ENCODE measurements at places on chromosomes 2 and 18.

DNA sequence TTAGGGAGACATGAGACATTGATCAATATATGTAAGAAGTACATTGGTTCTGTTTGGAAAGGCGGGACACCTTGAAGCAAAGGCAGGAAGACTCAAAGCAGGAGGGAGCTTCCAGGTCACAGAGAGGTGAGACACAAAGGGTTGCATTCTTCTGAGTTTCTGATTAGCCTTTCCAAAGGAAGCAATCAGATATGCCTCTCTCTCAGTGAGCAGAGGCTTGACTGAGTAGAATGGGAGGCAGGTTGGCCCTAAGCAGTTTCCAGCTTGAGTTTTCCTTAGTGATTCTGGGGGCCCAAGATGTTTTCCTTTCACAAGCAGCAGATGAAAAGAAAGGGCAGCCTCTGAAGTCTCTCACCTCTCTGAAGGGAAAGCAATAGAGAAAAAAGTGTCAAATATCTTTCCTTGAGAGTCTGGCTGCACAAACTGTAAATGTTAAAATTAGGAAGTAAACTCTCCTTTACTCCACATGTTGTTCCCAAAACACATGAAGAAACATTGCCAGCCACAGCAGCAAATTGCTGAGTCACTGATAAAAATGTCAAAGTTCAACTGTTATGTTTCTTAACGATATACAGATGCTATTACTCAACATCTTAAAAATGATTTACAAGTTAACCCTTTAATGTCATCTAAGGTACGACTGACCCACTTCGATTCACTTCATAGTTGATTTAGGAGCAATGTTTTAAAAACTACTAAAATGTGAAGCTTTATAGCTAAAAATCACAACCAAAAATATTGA is 40.3 kb downstream of the CYB5A start:
- DNase-seq, result peak; percentile 42

GRCh38 chr2:42844366-42844765 is 52.0 kb upstream of the HAAO start:
- DNase-seq, result no peak

- no peak for DNase-seq
Observed at GRCh38 chr2:69322631-69323030, 64.4 kb downstream of the GFPT1 start.

DNA sequence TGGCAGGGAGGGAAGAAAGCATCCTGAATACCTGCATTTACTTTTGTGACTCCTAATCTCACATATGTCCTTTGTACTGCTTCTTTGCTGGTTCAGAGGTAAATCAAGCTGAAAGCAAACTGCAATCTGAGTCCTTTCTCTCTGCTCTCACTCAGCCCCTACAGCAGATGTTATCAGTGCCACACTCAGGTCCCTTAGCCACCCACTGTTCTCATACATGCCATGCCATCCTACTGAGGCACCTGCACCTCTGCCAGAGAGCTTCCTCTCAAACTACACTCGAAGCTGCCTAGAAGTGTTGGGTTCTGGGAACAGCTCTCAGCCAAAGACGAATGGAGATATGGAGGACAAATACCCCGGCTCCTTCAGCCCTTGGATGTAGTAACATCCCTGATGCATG is 244.5 kb downstream of the TXNL1 start:
- no peak for DNase-seq

DNA sequence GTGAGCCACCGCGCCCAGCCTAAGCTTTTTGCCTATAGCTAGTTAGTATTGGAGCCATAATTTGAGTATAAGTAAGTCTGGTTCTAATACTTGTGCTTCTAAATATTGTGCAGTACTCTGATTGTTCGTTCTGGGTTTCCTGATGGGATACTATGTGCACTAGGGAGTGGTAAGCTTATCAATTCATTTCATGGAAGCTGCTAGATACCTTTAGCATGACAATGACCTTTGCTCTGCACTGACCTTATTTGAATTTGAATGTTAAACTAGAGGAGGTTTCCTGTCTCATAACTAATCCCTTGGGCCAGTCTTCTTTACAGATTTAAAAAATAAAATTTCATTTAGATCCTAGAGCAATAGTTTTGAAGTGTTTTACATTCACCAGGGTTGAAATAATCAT is 125.1 kb downstream of the GPD2 start:
- no peak for DNase-seq

DNA sequence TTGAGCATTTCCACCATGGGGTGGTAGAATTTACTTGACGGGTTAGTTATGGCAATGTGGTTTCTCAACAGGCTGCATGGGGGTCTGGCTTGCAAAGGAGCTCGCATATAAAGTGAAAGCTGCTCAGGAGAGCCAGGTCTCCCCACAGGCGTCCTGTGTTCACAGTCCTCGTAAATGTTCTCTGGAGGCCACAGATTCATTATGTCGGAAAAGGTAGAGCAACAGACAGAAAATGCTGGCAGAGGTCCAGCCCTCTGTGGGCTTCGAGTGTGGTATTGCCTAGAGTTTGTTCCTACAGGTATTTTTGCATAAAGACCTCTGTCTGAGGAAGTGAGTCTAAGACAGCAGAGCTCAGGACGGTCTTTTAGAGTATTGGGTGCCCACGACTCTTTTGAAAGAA is 96.4 kb downstream of the CDCA7 start:
- DNase-seq, result no peak

GRCh38 chr2:37829616-37830395 is 95.3 kb upstream of the RMDN2 start:
- DNase-seq, result no peak

DNA sequence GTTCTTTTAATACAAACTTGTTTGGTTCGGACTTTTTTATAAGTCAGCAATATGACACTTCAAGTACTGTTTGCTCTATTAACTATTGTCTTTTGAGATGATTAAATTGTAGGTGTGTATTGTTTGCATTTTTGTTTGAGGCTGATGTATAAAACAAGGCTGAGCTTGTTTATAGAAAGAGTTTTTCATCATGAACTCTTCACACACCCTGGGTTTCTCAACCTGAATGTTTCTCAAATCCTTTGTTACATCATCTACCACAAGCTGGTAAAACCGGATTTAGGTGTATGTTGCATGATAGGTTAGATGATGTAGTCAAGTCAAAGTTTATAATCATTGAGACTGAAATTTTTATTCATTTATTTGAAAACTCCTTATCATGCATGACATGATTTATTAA is 335.2 kb upstream of the LRATD1 start:
- DNase-seq, result no peak

- DNase-seq, result no peak
Observed at GRCh38 chr2:138504546-138505235, 3.1 kb downstream of the SPOPL start.

GRCh38 chr2:176934869-176935415 is 277.7 kb upstream of the HNRNPA3 start:
- no peak for DNase-seq

GRCh38 chr2:30994227-30995056 is 143.8 kb downstream of the GALNT14 start:
- DNase-seq, result no peak

GRCh38 chr18:37946324-37946723 is 380.7 kb upstream of the CELF4 start:
- no peak for DNase-seq

- no peak for DNase-seq
Observed at GRCh38 chr18:22639561-22639960, 221.8 kb upstream of the CTAGE1 start.

- no peak for DNase-seq
Observed at GRCh38 chr18:809985-810642, 1.9 kb downstream of the YES1 start.

DNA sequence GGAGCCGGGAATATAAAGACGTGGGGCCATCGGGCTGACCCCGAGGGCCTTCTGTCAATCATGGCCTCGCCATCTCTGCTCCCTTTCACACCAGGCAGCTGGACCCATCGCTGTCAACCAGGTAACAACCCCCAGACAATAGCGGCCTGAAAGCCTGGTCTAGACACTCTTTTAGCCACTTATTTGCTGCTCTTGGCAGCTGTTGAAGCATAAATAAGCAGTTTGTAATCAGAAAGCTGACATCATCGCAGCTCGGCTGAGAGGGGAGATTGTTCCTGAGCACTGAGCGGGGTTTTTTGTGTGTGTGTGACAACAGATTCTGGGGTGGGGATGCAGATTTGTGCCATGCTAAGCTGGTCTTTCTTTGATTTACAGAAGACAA is 423.6 kb upstream of the POU3F3 start:
- no peak for DNase-seq

GRCh38 chr2:206527153-206527552 is 83.8 kb downstream of the ADAM23 start:
- DNase-seq, result no peak

DNA sequence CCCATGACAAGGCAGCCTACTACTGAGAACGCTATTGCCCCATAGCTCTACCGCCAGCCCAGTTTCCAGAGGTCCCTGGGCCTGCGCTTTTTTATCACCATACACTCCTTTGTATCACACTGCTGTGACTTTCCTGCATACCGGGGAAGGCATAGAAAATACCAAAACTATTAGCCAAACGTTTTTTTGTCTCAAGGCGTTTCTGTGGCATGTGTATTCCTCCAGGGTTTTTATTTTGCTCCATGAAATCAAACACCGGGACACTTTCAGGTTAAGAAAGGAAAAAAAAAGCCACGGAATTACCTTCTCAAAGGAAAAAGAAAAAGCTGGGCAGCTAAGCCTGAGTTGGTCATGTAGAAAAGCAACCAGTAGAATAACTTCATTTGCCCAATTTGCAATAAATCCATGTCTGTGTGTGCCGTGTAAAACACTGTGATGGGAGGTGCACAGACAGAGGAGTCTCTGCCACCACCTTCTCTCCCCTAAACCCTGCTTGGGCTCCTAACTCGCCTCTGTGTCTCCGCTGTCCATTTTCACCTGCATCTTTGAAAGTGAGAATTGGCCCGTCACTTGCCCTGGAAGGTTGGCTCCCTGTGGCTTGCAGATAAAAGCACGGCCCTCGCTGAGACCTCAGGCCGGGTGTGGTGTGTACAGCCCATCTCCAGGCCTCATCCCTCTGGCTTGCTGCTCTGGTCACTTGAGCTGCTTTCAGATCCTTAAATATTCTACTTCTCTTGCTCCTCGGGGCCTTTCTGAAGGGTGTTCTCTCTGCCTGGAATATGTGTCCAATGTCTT is 1.7 kb downstream of the AMER3 start:
- DNase-seq, result no peak

- no peak for DNase-seq
Observed at GRCh38 chr2:122927197-122927596, 1097.9 kb upstream of the CNTNAP5 start.

DNA sequence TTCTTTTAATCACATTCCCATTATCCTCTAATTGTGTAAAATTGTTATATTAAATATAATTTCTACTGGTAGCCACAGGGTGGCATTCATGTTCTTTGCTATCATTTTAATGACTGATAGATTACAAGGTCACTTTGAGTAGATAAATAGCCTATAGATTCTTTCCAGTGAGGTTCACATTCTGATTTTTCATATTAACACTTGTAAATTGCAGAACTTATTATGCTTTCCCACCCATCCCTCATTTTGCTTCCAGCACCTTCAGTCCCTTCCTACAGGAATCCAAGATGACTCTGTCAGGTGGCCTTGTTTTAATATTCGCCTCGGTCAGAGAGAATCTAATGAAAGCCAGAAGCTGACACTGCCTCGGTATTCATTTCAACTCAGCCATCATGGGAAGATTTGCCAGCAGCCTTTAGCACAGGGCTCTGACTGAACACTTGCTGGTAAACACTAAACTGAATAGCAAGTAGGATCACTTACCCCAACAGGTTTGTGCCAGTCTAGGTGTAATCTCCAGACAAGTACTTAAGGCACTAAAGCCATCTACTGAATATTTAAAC is 101.2 kb upstream of the FSHR start:
- no peak for DNase-seq

GRCh38 chr2:85830645-85831044 is 58.1 kb downstream of the ST3GAL5 start:
- no peak for DNase-seq

DNA sequence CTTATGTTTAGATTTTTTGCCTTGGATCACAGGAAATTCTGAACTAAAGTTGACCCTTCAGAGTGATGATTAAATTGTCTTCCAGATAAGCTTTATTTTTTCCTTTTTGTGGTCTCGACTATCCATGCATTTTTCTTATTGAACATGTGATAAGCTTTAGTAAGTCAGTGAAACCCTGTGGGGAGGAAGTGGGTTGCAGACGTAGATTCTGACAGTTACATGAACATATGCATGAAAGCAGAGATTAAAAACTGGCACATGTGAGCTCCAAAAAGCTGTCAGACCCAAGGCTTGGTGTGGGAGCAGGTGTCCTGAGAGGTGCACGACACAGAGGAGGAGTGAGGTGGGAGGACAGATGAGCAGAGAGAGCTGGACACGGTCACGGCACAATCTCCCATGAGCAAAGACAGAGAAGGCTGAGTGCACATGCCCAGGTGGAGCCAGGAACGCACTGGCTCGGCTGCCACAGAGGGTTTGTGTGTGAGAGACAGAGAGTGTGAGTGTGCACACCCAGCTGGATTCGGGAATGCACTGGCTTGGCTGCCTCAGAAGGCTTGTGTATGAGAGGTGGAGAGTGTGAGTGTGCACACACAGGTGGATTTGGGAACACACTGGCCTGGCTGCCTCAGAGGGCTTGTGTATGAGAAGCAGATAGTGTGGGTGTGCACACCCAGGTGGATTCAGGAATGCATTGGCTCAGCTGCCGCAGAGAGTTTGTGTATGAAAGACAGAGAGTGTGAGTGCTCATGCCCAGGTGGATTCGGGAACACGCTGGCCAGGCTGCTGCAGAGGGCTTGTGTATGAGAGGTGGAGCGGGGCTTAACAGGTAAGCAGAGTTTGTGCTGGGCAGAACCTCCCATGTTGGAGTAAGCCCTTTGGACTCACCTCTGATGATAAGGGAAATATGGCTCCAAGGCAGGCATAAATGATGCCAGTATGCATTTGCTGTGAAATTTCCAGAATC is 849.1 kb upstream of the SALL3 start:
- no peak for DNase-seq

DNA sequence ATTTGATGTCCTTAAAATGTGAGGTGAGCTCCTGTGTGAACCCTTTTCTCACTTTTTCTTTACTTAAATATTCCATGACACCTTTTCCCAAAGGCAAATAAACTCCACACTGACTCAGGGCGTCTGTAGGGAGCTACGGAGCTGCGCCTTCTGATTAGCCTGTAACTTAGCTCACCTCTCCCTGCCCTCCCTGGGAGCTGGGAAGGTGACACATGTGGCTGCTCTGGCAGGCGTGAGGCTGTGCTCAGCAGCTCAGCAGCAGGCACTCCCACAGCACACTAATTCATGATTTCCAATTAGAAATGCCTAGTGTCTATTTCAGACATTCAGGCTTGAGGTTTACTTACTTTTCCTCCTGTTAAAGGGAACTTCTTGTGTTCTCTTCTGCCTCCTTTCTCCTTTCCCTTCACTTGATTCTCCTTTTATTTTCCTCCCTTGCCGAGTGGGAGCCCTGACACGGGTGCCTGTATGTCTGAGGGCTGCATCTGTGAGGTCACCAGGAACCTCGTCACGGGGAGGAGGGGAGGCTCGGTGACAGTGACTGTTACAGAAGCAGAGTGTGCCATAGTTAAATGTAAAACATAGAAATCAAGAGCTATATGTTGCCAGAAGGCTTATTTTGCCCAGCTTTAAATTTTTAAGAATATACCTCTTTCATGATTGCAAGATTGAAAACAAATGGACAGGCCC is 437.1 kb downstream of the DCDC2C start:
- DNase-seq, result no peak

Measured in HS-5 (cell line).